Kidney glomerular epithelial cell (primary cell): ENCODE measurements at places on chromosomes 5 and 9.

DNA sequence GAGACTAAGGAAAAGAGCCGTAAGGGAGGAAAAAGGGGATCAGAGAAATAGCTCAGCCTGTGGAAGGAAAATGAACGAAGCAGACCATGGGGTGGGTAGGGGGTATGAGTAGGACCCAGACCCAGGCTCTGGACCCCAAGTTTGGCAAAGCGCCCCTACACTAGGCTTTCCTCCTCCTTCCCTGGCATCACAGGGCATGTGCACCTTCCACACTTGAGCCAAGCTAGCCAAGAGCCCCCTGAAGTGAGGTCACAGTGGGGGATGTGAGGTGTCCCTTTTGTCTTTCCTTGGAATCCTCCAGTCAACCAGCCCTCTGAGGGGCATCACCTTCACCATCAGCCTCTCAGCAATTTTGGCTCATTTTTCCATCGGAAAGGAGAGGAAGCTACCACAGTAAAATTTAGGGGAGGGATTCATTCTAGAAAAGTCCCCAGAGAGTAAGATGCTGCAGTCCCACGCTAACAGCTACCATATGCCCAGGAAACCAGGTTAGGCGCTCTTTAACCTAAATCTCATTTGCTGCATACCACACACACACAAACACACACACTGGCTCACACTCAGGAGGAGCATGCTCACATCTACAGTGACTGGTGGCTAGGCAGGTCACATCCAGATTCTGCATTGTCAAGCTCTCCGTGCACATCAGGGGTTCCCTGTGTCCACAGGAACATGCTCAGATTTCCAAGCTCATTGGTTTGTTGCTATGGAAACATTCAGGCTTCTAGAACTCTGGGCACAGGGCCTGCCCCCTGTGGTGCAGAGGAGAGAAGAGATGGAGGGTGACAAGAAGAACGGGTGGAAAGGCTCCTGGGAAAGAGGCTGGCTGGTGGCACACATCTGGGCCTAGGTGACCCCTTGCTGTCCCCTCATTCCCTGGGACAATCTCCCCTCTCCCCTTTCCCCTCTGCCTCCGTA, 9.9 kb downstream of the REEP2 start:
- no peak for DNase-seq

DNA sequence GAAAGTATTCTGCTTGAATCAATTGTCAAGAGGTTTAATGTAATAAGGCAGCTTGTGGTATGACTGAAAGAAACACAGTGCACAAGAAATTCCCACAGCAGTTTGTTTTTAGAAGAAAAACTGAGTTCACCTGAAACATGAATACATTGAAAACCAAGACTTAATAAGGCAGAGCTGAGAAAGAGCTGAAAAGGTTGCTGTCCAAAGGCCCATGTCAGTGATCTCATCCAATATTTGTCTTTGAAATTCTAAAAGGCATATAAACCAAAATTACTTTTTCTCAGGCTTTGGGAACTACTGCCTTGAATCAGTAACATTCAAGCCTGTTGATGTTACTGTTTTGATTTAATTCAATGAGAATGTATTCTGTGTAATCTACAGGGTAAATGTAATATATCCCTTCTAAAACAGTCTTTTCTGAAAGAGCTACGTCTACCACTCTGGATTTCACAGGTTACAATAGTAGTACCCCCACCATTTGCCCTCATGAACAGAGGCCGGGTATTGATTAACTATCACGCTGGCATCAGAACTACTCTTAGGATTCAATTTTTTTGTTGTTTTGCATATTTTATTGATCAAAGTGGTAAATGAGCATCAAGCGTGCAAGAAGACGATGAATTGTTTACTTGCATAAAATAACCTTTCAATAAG, 57.8 kb downstream of the PPIC start:
- DNase-seq = no peak

- DNase-seq = no peak
Observed at GRCh38 chr5:172939071-172939470, 20.2 kb upstream of the RPL26L1 start.

DNA sequence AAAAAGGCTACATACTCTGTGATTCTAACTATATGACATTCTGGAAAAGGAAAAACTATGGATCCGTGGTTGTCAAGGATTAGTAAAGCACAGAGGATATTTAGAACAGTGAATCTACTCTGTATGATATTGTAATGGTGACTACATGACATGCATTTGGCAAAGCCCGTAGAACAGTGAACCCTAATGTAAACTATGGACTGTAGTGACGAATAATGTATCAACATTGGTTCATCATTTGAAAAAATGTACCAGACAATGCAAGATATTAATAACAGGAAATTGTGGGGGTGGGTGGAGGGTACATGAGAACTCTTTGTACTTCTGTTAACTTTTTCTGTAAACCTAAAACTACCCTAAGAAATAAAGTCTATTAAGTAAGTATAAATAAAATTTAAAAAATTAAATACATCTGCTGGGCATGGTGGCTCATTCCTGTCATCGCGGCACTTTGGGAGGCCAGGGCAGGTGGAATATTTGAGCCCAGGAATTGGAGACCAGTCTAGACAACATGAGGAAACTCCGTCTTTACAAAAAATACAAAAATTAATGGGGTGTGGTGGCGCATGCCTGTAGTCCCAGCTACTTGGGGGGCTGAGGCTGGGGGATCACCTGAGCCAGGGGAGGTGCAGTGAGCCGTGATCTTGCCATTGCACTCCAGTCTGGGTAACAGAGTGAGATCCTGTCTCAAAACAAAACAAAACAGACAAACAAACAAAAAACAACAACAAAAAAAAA, 101.7 kb upstream of the TBC1D2 start:
- DNase-seq = no peak

- no peak for DNase-seq
Observed at GRCh38 chr5:126054577-126055347, 368.4 kb upstream of the GRAMD2B start.

GRCh38 chr5:84688566-84688965, 303.9 kb upstream of the EDIL3 start:
- DNase-seq = peak; percentile 90

- DNase-seq = peak; percentile 70
Observed at GRCh38 chr9:89635816-89636215, 31.0 kb downstream of the GADD45G start.

DNA sequence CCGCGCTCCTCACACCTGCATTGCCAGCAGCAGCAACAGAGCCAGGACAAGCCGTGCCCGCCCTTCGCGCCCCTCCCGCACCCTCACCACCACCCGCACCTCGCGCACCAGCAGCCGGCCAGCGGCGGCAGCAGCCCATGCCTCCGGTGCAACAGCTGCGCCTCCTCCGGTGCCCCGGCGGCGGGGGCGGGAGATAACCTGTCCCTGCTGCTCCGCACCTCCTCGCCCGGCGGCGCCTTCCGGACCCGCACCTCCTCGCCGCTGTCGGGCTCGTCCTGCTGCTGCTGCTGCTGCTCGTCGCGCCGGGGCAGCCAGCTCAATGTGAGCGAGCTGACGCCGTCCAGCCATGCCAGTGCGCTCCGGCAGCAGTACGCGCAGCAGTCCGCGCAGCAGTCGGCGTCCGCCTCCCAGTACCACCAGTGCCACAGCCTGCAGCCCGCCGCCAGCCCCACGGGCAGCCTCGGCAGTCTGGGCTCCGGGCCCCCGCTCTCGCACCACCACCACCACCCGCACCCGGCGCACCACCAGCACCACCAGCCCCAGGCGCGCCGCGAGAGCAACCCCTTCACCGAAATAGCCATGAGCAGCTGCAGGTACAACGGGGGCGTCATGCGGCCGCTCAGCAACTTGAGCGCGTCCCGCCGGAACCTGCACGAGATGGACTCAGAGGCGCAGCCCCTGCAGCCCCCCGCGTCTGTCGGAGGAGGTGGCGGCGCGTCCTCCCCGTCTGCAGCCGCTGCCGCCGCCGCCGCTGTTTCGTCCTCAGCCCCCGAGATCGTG, 517 bp downstream of the KCNN2 start:
- DNase-seq = no peak

DNA sequence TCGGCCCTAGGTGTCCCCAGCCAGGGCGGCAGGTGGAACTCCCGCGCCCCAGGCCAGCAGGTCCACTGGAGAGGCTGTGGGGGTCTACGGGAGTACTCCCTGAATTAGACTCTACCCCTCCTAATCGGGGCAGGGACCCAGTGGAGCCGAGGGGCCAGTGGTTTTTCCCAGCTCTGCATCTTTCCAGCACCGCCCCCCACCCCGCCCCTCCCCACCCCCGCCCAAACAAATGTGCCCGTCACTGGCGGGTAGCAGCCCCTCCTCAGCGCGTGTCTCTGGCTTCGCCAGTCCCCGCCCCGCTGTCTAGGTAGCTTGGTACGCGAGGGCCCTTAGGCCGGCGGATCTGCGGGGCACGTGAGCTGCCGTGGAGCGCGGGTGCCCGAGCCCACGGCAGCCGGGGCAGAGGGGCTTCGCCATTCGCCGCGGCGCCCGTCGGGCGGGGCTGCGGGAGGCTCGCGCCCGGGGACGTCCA, 7.0 kb downstream of the UNC5A start:
- DNase-seq = no peak

DNA sequence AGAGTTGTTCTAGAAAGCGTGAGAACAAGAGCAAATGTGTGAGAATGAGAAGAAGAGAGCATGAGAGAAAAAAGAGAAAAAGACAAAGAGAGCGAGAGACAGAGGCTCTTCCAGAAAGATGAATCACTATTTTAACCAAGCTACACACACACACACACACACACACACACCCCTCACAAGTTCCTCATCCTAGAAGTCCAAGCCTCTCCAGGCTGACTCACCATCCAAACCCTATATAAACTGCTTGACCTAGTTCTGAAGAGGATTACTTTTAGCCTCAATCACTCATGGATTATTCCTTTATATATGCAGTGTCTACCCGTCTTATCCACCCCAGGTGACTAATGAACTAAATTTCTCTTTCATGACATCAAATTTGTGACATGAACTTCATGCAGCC, 37.6 kb downstream of the C9orf57 start:
- peak; percentile 56 for DNase-seq

GRCh38 chr5:82334856-82335255, 56.7 kb upstream of the RPS23 start:
- DNase-seq = peak; percentile 37

GRCh38 chr9:85009251-85009650, 339.7 kb downstream of the NTRK2 start:
- no peak for DNase-seq

DNA sequence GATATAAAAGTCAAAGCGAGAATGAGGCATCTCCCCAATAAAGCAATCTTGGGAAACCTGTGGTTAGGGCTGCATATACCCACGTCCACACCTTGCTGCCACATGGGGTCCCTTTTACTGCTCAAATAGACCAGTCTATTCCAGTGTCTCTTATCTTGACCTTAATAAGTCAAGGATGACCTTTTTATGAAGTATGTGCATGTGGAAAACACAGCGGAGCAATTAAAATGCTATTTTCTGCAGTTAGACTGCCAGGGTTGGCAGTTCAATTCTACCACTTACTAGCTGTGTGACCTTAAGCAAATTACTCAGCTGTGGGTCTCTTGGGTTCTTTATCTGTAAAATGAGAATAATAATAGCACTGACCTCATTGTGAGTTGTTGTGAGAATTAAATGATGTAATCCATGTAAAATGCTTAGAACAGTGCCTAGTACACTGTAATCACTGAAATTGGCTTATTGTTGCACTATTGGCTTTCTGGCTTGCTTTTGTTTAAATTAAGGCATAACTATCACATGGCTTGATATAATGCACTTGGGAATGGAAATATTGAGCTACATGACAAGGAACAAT, 67.8 kb upstream of the HSPB3 start:
- peak; percentile 31 for DNase-seq

DNA sequence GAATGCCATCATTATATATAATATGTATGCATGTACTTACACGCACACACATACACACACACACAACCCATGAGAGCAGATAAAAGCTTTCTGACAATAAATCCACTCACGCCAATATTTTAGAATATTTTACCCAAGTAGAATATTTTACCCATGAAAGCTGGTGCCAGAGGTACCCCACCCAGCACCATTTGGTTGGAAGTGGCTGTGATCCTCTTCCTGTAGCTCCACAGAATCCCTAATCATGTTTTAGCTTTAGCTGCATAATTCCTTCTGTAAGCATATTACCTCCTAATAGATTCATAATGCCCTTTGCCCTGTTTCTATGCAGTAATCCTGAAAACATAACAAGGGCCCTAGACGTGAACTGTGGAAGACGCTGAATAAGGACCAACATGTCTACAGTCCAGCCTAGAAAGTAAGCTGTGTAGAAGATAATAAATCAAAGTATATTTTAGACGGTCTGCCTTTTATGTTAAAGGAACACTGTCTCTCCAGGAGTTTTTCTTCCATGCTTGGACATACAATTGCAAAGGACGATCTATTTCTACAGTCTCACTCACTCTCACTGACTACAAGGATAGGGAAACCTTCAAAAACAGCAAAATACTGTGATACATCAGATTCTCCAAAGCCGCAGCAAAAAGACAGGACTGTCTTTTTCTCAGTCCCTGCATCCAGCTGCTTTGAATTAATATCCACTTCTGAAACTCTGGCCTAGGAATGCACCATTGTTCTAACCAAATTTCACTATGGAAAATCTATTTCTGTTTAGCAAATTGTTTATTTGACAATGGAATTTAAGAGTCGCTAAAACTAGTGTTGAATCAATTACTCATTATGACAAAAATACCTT, 98.2 kb downstream of the USP20 start:
- DNase-seq = no peak

- DNase-seq = no peak
Observed at GRCh38 chr5:59698207-59699178, 195.0 kb downstream of the PDE4D start.

DNA sequence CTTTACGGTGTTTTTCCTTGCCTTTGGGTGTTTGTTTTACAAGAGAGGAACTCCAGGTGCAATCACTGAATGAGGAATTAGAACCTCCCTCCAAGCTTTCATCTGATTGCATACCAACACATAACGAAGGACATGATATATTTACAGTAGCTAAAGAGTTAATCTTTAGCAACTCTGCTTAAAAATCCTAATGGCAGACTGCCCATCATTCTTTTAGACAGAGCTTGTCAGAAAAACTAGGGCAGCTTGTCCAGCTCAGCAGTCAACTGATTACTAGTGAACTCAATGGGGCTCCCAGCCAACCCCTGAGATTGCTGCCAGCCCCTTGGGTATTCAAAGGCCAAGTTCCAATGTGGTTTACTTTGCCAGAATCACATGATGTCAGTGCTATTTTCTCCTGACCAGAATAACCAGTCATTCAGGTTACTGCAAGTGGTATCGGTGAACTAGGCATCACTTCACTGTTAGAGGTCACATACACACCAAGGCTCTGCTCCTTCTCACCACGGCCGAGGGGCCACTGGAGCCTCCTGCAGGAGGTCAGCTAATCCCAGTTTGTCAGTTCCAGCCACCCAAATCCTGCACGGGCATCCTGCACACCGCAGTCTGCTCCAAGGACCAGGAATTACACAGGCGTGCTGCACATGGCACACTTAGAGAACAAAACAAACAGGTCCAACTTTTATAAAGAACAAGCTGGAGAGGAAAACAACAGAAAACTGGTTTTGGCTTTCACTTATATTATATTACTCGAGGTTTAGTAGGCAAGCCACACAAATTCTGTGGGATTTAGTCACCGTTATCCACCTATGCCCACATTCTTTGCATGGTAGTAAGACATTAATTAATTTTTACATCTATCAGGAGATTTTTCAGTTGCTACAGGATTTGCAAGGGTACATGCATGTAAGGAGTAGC, 62.5 kb downstream of the NFIB start:
- peak; percentile 79 for DNase-seq
